ENCODE measurements at places on chromosomes 7 and 10. TPM values are rescaled to one million over a fixed set of nuclear protein-coding genes. Genes with fewer than 3 reads are reported as not detected.

GRCh38 chr7:149869867-149870266, 3.9 kb upstream of the ATP6V0E2 start:
- peak overlapping the region; percentile 83 for H3K27ac ChIP-seq
- H3K27me3 ChIP-seq: no peaks in the 10 kb centered on the region
- peaks cover 81% of the 10 kb centered on the region for H3K4me1 ChIP-seq
- H3K36me3 ChIP-seq: peaks cover 10% of the 10 kb centered on the region
- DNase-seq: peak; percentile 88

DNA sequence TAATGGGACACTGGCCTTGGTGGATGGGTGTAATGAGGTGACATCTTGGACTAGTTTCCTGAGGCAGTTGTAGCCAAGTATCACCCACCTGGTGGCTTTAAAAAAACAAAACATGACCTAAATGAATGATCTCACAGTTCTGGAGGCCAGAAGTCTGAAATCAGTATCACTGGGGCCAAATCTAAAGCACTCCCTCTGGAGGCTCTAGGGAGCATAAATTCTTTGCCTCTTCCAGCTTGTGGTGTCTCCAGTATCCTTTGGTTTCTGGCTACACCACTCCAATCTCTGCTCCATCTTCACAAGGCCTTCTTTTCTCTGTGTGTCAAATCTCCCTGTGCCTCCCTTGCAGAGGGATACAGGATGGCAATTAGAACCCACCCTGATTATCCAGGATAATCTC, 342.9 kb downstream of the CALN1 start:
- no peaks in the 10 kb centered on the region for H3K36me3 ChIP-seq
- H3K4me3 ChIP-seq: no peak overlapping the region
- no peak for DNase-seq
- H3K4me1 ChIP-seq: no peaks in the 10 kb centered on the region
- H3K27me3 ChIP-seq: no peaks in the 10 kb centered on the region
- H3K27ac ChIP-seq: no peak overlapping the region

Gene CARD11
- 96.2 TPM for total RNA-seq

DNA sequence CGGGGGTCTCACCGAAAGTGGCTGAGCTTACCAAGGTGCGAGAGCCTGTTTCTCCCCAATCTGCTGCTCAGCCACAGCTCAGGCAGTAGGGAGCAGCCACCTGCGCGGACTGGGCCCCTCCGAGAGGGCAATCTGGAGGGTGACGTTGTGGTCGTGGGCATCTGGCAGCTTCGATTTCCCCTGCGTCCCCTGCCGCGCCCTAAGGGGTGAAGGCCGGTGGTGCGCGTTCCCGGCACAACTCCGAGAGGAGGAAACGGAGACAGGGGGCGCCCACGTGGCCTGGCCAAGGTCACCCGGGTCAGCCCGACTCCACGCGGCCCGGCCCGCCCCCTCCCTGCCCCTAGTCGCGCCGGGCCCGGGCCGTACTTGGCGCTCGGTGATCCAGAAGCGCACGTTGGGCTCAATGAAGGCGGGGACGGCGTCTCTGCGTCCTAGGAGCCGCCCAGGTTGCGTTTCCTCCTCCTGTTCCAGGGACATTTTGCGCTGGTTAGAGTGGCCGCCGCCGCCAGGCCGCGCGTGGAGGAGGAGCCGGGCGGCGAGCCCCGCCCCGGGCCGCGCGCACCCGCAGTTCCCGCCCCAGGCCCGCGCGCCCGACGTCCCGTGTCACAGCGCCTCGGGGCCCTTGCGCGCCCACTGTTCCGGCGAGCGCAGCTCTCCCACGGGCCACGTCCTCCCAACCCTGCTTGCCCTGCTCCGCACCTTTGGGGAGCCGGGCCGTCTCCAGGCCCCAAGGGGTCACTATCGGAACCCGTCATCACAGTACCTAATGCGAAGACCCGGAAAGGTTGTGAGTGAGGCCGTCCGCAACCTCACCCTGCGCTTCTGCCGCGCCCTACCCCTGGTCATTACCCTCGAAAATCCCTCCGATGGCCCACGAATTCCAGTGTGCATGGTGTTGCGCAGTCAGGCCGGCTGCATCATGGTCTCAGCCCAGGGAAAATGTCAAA, at the start of gene SFXN4:
SFXN4 (minus strand) TSS at position 544 of the 947 bp plus-strand sequence; CDS start at position 477, 67 bp downstream.
- DNase-seq: peak; percentile 96
- no peaks in the 10 kb centered on the region for H3K27me3 ChIP-seq
- H3K27ac ChIP-seq: peak within 1 kb of the TSS; percentile 95
- peak within 1 kb of the TSS; percentile 90 for H3K4me3 ChIP-seq
- H3K4me1 ChIP-seq: peaks cover 35% of the 10 kb centered on the region
- peaks cover 51% of the 10 kb centered on the region for H3K36me3 ChIP-seq

GRCh38 chr7:157357129-157358040, 20.6 kb downstream of the DNAJB6 start:
- H3K4me3 ChIP-seq: peak overlapping the region; percentile 19
- H3K27ac ChIP-seq: peak overlapping the region; percentile 75
- H3K4me1 ChIP-seq: peaks cover 45% of the 10 kb centered on the region
- H3K36me3 ChIP-seq: peaks cover 40% of the 10 kb centered on the region
- no peaks in the 10 kb centered on the region for H3K27me3 ChIP-seq

Gene TAS2R3
- 2.2 TPM for total RNA-seq

Gene TRIM50
- total RNA-seq: not detected

Gene MMP21
- total RNA-seq: not detected

Gene AKR1C8
- not detected for total RNA-seq

DNA sequence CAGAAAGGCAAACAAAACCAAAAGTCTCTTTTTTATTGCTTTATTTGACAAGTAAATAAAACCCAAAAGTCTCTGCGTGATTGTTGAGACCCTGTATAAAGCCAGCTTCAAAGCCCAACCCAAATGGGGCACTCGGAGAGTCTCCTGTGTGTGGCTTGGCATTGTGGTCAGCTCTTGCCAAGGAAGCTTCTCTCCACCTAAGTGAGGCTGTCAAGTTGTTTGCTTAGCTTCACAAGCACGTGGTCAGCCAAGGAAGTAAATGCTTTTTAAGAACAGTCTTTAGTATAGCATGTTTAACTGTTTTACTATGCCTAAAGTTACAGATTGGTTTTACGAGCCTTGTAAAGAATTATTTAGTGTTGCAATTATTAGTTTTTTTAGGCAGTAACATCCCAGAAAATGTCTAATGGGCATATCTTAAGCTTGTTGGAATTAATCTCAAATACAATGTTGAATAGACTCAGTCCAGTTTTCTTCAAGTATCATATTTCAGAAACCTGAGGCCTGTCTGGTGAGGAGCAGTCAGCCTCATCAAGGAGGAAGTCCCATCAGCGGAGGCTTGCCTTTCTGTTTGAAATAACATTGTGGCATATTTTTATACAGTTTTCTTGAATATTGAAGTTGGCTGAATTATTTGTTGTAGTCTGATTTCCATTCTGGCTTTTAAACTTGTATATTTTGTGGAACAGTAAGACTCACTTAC, 144.3 kb downstream of the ANKRD30A start:
- DNase-seq: no peak
- H3K36me3 ChIP-seq: no peaks in the 10 kb centered on the region
- H3K4me1 ChIP-seq: no peaks in the 10 kb centered on the region
- H3K27ac ChIP-seq: no peak overlapping the region
- H3K27me3 ChIP-seq: no peaks in the 10 kb centered on the region
- no peak overlapping the region for H3K4me3 ChIP-seq

Gene HYAL4
- not detected for total RNA-seq

GRCh38 chr7:120272701-120273475, at the start of gene KCND2:
Gene KCND2 (plus strand): TSS chr7:120273175.
- H3K36me3 ChIP-seq: no peaks in the 10 kb centered on the region
- peak within 1 kb of the TSS; percentile 85 for H3K4me3 ChIP-seq
- no peak within 1 kb of the TSS for H3K27ac ChIP-seq
- H3K4me1 ChIP-seq: peaks cover 7% of the 10 kb centered on the region
- DNase-seq: no peak

- peaks cover 3% of the 10 kb centered on the region for H3K4me1 ChIP-seq
- H3K36me3 ChIP-seq: peaks cover 2% of the 10 kb centered on the region
- no peak overlapping the region for H3K27ac ChIP-seq
- peak; percentile 70 for DNase-seq
Observed at GRCh38 chr7:131302876-131303707, 24.6 kb upstream of the MKLN1 start.

DNA sequence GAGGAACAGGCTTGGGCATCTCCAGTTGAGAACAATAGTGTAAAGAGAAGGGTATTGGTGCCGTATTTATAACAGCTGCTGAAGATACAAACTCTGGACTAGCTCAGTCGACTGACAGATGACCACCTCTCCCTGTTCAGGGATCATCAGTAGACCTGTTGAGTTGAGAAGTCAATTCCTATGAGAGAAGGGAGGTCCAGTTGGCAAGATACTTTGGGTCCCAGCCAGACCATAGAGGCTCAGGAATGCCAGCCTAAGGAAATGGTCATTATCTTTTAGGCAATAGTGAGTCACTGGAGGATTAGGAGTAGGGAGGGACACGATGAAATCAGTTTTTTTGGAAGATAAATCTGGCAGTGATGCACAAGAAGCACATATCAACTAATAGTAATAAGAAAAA, 202.9 kb downstream of the TRIL start:
- no peaks in the 10 kb centered on the region for H3K4me1 ChIP-seq

GRCh38 chr7:132109769-132110168, 466.5 kb downstream of the PLXNA4 start:
- peaks cover 9% of the 10 kb centered on the region for H3K27me3 ChIP-seq
- no peaks in the 10 kb centered on the region for H3K4me1 ChIP-seq
- DNase-seq: no peak
- no peak overlapping the region for H3K4me3 ChIP-seq
- H3K36me3 ChIP-seq: no peaks in the 10 kb centered on the region

DNA sequence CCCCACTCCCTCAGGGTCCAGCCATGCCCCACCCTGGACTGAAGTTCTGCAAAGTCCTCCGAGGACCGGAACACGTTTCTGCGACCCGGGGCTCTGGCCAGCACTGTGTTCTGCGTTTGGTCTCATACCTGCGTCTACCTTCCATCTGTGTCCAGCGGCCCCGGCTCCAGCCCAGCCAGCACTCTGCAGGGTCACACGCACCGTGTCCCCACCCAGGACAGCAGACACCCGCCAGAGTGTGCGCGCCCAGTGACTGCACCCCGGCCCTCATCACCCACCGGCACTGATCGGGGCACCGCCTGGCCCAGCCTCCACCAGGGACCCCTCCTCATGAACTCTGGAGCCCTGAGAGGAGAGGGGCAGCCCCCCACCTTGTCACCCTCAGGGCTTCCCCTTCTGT, 20.3 kb downstream of the SLC29A4 start:
- H3K27me3 ChIP-seq: peaks cover 4% of the 10 kb centered on the region
- no peak overlapping the region for H3K4me3 ChIP-seq
- no peak for DNase-seq
- no peak overlapping the region for H3K27ac ChIP-seq
- H3K4me1 ChIP-seq: peaks cover 4% of the 10 kb centered on the region

Gene FKBP6
- total RNA-seq: not detected

DNA sequence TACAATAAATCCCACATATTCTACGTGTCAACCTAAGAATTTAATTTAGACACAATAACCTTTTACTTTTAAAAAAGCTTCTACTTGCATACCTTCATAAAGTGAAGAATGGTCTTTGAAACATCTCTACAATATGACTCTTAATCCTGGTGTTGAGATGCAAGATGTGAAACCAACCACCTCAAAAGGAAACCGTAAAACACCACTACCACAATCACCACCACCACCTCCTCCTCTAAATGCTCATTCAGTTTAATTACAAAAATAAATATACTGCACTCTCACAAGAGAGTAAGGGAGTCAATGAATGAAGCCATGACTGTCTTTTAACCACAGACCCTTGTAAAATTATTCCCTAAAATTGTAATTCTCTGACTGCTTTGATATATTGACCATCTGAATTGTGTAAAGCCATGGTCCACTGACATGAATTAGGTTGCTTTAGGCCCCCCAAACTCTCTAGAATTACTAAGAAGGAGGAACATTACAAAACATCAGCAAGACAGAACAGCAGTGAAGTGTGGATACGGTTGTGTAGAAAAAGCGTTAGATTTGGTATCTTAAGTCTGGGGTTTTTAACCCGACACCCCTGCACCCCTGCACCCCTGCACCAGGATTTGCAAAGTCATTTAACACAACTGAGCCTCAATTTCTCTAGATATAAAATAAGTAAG, 171.4 kb downstream of the SFMBT2 start:
- DNase-seq: peak; percentile 79
- H3K4me1 ChIP-seq: peaks cover 50% of the 10 kb centered on the region
- peaks cover 2% of the 10 kb centered on the region for H3K27me3 ChIP-seq

- H3K4me1 ChIP-seq: peaks cover 41% of the 10 kb centered on the region
- peak overlapping the region; percentile 87 for H3K4me3 ChIP-seq
- H3K36me3 ChIP-seq: peaks cover 60% of the 10 kb centered on the region
- DNase-seq: no peak
- H3K27me3 ChIP-seq: no peaks in the 10 kb centered on the region
Observed at GRCh38 chr10:103395754-103396066, 565 bp downstream of the ATP5MK start.

Gene KIAA1549
- total RNA-seq: 0.77 TPM

GRCh38 chr10:44006771-44007170, 358.1 kb upstream of the ZNF32 start:
- H3K4me3 ChIP-seq: no peak overlapping the region
- H3K27me3 ChIP-seq: peaks cover 6% of the 10 kb centered on the region
- no peak overlapping the region for H3K27ac ChIP-seq
- DNase-seq: peak; percentile 42
- peaks cover 5% of the 10 kb centered on the region for H3K4me1 ChIP-seq

- H3K36me3 ChIP-seq: no peaks in the 10 kb centered on the region
- H3K27ac ChIP-seq: no peak overlapping the region
- peaks cover 2% of the 10 kb centered on the region for H3K27me3 ChIP-seq
Observed at GRCh38 chr10:5033061-5033778, 29.6 kb upstream of the AKR1C2 start.

DNA sequence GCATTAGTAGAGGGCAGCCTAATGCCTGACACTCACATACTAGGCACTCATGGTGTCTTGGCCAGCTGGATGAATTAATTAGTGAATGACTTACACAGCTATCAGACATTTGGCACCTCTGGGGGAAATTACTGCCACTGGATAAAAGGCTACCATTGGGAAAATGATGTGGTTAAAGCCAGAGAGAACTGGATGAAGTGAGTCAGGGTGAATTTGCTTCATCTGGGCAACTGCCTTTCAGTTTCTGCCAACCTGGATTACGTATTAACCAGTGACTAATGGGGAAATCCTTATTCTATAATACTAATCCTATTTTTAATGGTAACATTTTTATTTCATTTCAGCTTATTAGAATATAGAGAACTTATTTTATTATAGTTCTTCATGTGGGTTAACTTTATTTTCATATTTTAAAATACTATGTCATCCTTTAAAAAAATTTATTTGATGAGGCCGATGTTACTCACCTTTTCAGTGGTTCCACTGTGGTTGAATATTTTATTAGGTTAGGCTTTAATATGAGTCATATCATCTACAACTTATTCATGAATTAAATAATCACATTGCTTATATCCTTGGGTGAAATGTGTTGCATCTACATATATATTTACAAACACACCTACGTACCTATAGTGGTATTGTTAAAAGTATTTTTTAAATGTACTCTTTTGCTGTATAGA, 85.6 kb upstream of the CAPZA2 start:
- no peaks in the 10 kb centered on the region for H3K4me1 ChIP-seq
- peaks cover 16% of the 10 kb centered on the region for H3K27me3 ChIP-seq
- no peak overlapping the region for H3K27ac ChIP-seq
- DNase-seq: no peak

DNA sequence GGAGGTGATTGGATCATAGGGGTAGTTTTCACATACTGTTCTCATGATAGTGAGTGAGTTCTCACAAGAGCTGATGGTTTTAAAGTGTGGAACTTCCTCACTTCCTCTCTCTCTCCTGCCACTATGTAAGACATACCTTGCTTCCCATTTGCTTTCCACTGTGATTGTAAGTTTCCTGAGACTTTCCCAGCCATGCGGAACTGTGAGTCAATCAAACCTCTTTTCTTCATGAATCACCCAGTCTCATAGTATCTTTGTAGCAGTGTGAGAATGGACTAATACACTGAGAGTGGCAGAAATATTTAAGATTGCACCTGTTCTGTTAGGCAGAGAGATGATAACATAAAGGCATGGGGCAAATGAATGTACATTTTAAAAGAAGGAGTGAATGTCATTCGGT, 507.8 kb downstream of the SORCS3 start:
- H3K27ac ChIP-seq: no peak overlapping the region
- DNase-seq: no peak
- no peaks in the 10 kb centered on the region for H3K4me1 ChIP-seq
- H3K27me3 ChIP-seq: no peaks in the 10 kb centered on the region

Gene CALY
- not detected for total RNA-seq
